ENCODE measurements at places on chromosomes 2 and 18.

- DNase-seq, result no peak
Observed at GRCh38 chr2:31729442-31730092, 148.8 kb upstream of the SRD5A2 start.

- no peak for DNase-seq
Observed at GRCh38 chr2:109124982-109125592, 3.9 kb upstream of the SH3RF3 start.

DNA sequence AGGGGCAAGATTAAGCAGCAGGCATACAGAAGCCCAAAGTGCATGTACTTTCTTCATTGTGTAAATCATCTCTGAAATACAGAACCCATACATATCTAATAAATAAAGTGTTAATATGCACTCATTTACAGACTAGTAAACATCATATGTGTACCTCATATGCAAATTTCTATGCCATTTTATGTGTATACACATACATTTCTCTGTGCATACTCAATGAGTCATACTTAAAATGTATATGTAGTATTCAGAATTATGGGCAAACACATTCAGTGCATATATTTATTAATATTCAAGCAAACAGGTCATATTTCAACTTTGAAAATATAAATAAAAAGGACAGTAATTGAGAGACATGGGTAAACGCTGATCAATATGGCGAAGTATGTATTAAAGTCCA, 50.5 kb downstream of the TFPI start:
- no peak for DNase-seq

GRCh38 chr2:56206250-56206649, 22.5 kb downstream of the CCDC85A start:
- DNase-seq, result no peak

DNA sequence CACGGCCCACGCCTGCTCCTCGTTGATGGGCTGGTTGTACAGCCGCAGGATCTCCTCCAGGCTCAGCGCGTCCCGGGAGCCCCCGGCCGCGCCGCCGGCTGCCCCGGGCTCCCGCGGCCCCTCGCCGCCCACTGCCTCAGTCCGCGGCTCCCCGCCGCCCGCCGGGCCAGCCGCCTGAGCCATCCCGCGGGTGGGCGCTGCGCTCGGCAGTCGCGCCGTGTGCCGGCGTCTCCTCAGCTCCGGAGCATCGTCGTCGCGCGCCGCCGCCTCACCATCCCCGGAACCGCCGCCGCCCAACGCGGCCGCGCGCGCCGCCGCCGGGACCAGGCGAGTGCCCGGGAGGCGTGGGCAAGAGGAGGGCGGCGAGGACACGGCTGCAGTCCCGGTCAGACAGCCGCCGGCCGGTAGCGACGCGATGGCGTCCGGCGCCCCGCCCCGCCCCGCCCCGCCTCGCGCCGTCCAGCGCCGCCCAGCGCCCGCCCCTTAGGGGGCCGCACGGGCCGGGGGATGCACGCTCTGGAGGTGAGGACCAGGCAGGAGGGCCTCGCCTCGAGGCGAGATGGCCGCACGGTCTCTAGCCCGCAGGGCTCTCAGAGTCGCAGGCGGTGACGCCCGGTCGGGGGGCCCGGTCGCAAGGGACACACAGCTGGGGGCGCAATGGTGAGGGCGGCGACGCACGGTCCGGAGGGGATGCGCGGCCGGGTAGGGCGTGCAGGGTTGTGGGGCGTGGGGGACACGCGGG, at the start of gene SPIRE1:
SPIRE1 (minus strand) TSS at position 424 of the 742 bp plus-strand sequence; CDS start at position 183, 241 bp downstream.
- DNase-seq, result no peak

- DNase-seq, result no peak
Observed at GRCh38 chr2:55168221-55169154, 63.6 kb downstream of the CLHC1 start.

DNA sequence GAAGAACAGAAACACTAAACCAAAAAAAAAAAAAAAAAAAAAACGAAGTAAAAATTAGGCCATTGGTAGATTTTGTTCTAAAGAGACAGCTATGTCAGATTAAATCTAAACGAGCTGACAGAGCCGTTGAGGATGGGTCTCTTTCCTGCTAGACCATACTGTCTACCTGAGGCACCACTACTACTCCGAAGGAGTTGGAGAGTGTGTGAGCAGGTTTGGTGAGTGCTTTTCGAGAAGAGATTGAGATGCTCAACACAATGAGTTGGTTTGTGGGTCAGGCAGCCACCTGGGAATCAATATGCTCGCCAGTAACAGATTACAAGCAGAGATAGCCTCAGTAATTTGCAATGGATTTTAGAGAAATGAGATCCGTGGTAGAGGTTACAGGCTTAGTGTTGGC, 281.5 kb upstream of the EPAS1 start:
- no peak for DNase-seq

DNA sequence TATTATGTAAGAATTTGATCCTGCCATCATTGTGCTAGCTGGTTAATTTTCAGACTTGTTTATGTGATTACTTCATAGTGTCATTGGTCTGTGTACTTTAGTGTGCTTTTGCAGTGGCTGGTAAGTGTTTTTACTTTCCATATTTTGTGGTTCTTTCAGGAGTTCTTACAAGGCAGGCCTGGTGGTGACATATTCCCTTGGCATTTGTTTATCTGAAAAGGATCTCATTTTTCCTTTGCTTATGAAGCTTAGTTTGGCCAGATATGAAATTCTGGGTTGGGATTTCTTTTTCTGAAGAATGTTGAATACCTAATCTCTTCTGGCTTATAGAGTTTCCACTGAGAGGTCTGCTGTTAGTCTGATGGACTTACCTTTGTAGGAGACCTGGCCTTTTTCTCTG, 72.8 kb upstream of the MC4R start:
- no peak for DNase-seq

GRCh38 chr18:52278191-52278590, 61.8 kb upstream of the DCC start:
- no peak for DNase-seq

GRCh38 chr2:230955163-230955737, 30.2 kb upstream of the GPR55 start:
- DNase-seq, result no peak

DNA sequence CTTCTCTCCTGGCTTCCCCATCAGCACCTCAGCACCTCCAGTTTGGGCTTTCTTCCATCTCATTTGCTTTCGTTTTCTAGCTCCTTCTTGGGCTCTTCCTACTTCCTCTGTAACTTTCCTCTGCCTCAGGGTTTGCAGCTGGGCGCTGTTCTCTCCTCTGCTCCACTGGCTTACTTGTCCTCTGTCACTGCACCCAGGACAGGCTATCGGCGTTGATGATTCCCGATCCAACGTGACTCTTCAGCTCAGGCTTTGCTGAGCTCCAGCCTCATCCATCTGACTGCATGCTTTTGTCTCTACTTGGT, 362.4 kb downstream of the CYRIA start:
- DNase-seq, result no peak

GRCh38 chr2:138565230-138565598, 63.6 kb downstream of the SPOPL start:
- no peak for DNase-seq

DNA sequence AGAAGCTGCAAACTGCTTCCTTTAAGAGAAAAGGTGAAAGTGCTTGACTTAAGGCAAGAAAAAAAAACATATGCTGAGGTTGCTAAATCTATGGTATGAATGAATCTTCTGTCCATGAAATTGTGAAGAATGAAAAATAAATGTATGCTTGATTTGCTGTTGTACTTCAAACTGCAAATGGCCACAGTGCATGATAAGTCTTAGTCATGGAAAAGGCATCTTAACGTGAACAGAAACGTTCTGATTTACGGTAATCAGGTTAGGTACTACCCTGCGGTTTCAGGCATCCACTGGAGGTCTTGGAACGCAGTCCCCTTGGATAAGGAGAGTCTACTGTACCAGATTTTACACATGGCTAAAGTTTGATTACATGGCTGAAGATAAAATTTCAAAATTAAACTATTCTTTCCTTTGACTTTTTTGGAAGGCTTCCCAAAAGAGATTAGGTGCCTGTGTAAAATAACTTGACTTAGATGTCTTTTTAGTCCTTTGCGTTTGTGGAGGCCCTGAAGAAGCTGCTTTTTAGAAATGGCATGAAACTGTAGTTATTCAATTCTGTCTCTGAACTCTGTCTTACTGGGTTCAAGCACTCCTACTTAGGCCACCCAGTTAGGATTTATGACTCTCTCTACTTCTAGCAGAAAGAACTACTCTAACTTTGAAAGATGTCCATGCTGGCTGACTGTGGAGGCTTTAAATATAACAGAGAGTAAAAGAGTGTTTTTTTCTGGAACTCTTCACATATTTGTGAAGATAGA, 35.9 kb upstream of the SCN9A start:
- DNase-seq, result no peak

GRCh38 chr2:11583840-11584524, 50.1 kb downstream of the GREB1 start:
- peak; percentile 64 for DNase-seq

- no peak for DNase-seq
Observed at GRCh38 chr2:205717175-205717846, 35.0 kb downstream of the NRP2 start.

GRCh38 chr18:35042389-35043071, 1.3 kb downstream of the MAPRE2 start:
- no peak for DNase-seq

DNA sequence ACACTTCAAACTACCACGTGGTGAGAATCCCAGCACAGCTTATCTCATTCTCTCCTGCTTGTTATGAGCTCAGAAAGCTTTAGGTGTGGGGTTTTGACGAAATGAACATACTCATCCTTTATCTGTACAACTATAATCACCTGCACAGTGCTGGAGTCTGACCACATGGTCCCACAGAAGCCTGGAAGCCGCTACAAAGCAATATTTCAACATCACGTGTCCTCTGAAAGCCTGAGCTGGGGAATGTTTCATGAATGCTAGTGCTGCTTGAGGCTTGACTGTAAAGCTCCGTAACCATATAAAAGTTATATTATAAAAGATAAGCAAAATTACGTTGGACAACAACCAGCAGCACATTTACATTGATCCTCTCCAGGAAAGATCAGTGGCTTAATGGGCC, 43.9 kb downstream of the PIEZO2 start:
- DNase-seq, result no peak

GRCh38 chr2:106336737-106337136, 131.5 kb downstream of the RGPD3 start:
- no peak for DNase-seq

- peak; percentile 67 for DNase-seq
Observed at GRCh38 chr2:188512456-188512855, 220.8 kb downstream of the GULP1 start.

DNA sequence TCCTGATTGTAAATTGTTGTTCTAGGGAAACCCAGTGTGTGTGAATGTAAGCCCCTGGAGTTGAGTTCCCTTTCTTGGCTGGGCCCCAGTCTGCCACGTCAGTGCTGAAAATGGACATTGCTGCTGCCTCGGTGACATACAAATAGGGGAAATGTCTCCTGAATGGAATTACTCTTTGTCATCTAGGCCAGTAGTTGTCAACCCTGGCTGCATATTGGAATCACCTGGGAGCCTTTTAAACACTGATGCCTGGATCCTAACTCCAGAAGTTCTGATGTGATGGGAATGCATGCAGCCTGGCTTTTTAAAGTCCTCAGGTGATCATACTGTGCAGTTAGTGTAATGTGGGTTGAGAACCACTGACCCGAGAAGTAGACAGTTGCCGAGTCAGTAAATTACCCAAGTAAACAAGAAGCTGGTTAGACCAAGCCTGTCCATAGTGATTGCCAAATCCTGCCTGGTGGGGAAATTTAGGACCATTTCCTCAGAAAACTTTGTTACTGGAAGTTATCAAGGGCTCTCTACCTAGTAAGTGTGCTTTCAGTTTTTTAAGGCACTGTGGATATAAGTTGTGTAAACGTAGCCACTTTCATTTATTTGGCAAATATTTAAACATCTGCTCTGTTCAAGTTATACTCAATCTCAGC, 27.6 kb upstream of the IL1R1 start:
- no peak for DNase-seq

DNA sequence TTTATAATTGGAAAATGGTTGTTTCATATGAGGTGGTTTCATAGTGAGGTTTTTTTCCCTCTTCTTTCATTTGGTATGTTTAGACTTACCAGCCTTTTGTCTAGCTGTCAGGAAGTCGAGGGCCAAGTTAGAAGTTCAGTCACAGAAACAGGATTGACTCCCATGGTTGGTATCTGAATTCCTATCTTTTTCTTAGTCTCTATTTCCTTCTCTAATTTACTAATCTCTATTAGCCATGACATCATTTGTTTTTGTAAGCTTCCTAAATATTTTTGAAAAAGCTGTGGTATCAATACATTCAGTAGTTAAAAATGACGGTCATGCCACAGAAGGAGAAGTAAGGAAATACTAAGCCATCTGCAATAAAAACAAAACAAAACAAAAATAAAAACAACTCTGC, 206.9 kb downstream of the CCDC85A start:
- DNase-seq, result no peak

DNA sequence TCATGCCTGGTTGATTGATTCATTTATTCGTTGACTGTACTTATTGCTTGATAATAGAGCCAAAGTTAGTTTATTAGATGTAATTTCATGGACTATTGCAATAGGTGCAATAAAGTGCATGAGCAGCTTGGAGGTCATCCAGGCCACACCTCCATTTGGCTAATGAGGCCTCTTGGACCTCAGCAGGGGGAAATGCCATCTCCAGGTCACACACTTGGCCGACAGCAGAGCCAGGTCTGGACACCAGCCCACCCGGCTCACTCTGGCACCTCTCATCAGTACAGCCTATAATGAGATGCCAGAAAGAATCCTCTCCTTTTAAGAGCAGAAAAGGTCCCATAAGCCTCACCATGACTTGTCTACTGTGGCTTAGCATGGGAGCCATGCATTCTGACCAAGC, 71.2 kb upstream of the AFF3 start:
- no peak for DNase-seq

DNA sequence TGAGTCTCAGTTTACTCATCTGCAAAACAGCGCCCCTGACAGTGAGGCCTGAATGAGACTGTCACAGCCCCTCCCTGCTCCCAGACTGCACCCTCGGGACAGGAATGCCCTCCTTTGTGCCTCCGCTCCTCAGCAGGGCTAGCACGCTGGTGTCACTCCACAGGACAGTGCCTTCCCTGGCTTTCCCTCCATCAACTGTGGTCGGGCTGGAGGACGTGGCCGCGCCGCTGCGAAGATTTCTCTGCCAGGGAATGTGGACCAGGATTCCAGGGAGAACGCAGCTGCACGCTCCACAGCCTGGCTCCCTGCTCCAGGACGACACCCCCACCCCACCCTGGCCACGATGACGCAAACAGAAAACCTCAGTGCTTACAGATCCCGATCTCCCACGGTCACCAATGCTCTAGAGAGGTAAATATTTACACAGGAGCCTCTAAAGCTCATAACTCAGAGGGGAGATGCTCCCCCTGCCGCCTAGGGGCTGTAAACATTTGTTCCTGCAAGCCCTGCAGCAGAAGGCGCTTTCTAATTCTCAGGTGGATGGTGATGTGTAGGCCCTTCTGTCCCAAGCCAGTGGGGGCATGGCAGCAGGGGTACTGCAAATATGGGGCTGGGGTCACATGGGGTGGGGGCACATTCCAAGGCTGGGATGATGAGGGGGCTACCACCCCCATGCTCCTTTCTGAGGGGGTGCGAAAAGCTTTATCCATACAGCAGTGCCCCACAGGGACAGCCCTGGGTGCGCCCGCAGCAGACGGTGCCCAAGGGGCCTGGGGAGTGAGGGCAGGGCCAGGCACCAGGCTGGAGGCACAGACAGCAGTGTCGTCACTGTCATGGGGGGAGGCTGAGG, 12.4 kb downstream of the HS6ST1 start:
- no peak for DNase-seq

- DNase-seq, result no peak
Observed at GRCh38 chr18:65073060-65073550, 677.7 kb upstream of the CDH7 start.

GRCh38 chr2:186827411-186827810, 21.6 kb downstream of the ZSWIM2 start:
- DNase-seq, result no peak

- DNase-seq, result no peak
Observed at GRCh38 chr2:30584116-30584515, 137.1 kb downstream of the LCLAT1 start.

All from SK-N-MC (cell line).